ENCODE measurements at places on chromosomes 16 and 17.

DNA sequence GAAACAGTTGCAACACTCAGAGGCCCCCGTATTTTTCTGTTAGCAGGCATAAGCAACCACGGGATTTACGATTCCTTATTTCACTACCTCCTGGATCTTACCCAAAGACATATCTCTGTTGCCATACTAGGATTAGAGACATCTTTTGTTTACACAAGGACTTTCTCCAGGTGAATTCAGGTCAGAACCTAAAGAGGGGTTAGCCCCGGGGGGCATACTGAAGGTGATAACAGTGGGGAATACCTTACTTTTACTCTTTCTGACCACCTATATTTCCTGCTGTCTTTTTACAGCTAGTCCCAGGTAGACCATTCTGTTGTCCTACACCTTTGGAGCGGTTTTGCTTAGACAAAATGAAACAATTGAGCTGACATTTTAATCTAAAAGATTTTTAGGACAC is 27.9 kb upstream of the CDH8 start:
- no peak for DNase-seq

GRCh38 chr17:34730816-34731215 is 151.4 kb downstream of the TMEM132E start:
- DNase-seq, result no peak

DNA sequence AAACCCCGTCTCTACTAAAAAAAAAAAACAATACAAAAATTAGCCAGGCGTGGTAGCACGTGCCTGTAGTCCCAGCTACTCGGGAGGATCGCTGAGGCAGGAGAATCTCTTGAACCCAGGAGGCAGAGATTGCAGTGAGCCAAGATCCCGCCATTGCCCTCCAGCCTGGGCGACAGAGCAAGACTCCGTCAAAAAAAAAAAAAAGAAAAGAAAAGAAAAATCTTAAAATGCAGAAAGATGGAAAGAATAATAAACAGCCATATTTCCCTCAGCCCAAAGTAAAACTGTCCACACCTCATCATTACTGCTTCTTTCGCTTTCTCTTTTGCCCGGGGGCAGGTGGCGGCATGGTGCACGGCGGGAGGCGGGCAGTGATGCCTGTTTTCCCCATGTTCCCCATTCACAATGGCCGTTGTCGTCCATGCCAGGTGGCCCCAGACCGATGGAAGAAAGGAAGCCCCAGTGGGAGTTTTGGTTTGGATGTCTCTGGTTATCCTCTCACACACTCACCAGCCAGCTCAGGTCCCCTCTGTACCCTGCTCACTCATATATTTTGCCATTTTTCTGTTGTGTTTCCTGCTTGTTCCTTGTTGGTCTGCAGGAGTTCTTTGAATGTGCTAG is 37.0 kb upstream of the PEMT start:
- DNase-seq, result peak; percentile 35

DNA sequence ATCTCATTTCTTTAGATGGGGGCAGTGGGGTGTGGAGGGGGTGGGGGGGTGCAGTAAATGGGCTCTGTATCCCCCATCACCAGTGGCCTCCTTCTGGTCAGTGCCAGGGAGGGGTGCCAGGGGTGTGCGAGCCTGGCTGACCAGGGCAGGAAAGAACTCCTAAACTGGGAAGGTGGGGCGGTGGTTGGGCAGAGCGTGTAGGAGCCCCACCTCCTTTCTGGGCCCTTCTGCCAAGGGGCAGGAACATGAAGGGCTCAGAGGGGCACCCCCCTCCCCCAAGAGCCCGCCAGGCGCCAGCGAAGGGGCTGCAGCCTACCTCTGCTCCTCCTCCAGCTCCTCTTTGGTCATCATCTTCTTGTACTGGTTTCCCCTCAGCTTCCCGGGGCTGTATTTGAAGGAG is 26.0 kb downstream of the MXRA7 start:
- no peak for DNase-seq

- peak; percentile 98 for DNase-seq
Measured at GRCh38 chr16:67521095-67521804, 7.4 kb upstream of the RIPOR1 start.

- DNase-seq, result no peak
Measured at GRCh38 chr17:48871551-48872351, 20.8 kb upstream of the ATP5MC1 start.

Measured in suppressor macrophage treated with lipopolysaccharide for 1 hour (primary cell).